CD8-positive, alpha-beta T cell (primary cell): ENCODE measurements at places on chromosomes 12 and 14. TPM values are rescaled to one million over a fixed set of nuclear protein-coding genes. Genes with fewer than 3 reads are reported as not detected.

Gene ASCL1
- not detected for total RNA-seq

GRCh38 chr14:104665657-104666522 lies 23.5 kb upstream of the INF2 start:
- peak; percentile 50 for DNase-seq

- DNase-seq, result no peak
Measured at GRCh38 chr12:2410496-2410895, 357.7 kb downstream of the CACNA1C start.

Gene CLEC4D
- total RNA-seq, result not detected
